Esophagus squamous epithelium (tissue), 5 donors: ENCODE measurements at places on chromosomes 12 and 14.

DNA sequence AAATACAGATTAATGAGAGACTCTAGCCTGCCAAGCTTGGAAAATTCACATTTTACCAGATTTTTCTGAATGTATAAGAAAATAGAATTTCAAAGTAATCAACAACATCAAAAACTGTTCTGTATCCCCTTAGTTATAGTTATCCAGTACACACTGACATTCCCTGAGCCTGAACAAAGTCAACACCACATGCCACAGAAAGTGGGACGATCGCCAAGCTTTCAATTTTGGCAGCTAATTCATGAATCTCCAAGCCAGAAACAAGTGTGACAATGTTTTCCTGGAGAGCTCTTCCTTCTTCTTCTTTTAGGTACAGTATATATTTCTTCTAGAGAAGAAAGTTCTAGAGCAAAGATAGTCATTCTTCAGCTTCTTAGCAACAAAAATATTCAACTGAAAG, 290.2 kb downstream of the PRKD1 start:
- DNase-seq: no peak

- DNase-seq: no peak
Observed at GRCh38 chr14:56580221-56580711, 668 bp downstream of the TMEM260 start.

GRCh38 chr14:49594347-49595091, 4.2 kb upstream of the LRR1 start:
- DNase-seq: no peak

DNA sequence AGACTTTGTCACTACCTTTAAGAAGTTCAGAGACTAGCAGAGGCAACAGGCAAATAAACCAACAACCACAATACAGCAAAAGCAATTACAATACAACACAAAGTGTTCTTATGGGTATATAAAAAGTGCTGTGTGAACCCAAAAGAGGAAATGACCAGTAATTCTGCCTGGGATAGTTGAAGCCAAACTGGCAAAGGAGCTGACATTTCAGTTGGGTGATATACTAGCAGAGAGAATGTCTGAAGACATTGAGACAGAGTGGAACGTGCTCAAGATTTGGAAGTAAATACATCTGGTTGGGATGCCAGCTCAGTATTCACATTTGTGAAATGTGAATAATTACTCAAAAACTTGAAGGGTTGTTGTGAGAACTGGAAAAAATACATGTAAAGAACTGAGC, 80.6 kb upstream of the GTF2A1 start:
- DNase-seq: no peak

DNA sequence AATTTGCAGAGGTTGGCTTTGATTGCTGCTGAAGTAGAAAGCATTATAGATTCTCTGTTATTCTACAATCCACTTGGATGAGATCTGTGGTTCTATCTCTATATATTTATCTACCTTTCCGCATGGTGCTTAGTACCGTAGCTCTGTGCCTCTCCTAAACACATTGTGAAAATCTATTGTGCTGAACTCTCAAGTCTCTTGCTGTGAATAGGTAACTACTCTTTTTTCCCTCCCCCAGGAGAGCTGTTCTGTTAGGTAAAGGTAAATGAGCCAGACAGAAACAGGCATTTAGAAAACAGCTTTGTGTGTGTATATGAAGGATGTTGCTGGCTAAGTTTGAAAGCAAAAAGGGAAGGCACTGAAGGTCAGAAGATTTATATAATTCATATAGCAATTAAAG, 112.6 kb downstream of the BRMS1L start:
- no peak for DNase-seq

GRCh38 chr14:89085737-89086382, 261.4 kb downstream of the TTC8 start:
- no peak for DNase-seq

- DNase-seq: no peak
Observed at GRCh38 chr12:62170241-62170640, 90.0 kb upstream of the USP15 start.

DNA sequence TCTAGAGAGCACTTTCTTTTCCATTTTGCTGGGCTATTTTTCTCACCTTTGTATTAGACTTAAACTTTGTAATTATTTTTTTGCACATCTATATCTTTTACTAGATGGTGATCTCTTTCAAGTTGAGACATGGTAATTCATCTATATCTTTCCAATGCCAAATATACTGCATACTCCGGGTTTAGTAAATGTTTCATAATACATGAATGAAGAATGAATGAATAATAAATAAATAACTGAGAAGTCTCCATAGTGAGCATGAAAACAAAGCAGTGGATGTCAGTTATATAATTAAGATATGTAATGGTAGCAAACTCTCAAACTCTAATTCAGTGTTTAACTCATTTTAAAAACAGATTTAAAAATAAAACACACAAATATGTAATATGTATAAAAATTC, 342.5 kb upstream of the KITLG start:
- DNase-seq: no peak

- DNase-seq: no peak
Observed at GRCh38 chr14:96090441-96091148, 51.4 kb downstream of the C14orf132 start.

GRCh38 chr12:57474862-57475261, 4.8 kb downstream of the ARHGAP9 start:
- DNase-seq: no peak

- DNase-seq: no peak
Observed at GRCh38 chr14:51447411-51447810, 204.3 kb upstream of the FRMD6 start.

DNA sequence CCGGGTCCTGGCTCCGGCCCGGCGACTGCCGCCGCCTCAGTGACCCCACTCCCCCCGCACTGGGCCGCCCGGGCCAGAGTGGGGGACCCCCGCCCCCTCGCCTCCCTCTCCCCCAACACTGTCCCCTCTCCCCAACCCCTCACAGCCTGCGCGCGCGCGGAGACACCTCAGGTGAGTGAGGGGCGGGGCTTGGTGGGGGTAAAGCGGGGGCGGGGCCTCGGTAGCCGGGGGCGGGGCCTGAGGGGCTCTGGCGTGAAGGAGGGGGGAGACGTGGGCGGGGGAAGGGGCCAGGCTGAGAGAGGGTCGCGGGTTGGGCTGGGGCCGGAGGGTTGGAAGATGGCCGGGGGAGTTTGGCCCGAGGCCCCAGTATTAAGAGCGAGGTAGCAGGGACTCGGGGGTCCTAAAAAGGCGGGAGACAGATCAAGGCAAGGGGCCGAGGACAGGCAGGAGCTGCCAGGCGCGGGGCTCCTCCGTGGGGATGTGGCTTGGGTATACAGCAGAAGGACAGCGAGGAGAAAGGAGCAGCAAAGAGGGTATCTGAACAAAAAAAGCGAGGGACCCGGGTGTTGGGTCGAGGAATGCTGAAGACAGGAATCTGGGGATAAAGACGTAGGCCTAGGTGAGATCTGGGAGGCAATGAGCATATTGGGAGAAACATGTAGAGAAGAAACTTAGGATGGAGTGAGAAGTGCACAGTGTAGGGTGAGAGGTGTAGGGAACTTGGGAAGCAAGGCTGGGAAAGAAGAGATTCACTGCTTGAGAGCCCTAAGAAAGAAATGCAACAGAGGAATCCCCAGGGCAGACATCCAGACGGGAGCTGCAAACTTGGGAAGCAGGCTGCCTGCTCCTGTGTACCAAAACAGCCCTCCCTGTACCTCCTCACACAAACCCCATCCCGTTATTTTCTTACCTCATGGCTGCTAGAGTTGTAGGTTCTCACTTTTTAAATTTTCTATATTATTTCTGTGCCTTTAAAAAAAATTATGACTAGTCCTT, 10.8 kb downstream of the SUOX start:
- no peak for DNase-seq

- DNase-seq: no peak
Observed at GRCh38 chr12:78185109-78185508, 354.4 kb downstream of the NAV3 start.

DNA sequence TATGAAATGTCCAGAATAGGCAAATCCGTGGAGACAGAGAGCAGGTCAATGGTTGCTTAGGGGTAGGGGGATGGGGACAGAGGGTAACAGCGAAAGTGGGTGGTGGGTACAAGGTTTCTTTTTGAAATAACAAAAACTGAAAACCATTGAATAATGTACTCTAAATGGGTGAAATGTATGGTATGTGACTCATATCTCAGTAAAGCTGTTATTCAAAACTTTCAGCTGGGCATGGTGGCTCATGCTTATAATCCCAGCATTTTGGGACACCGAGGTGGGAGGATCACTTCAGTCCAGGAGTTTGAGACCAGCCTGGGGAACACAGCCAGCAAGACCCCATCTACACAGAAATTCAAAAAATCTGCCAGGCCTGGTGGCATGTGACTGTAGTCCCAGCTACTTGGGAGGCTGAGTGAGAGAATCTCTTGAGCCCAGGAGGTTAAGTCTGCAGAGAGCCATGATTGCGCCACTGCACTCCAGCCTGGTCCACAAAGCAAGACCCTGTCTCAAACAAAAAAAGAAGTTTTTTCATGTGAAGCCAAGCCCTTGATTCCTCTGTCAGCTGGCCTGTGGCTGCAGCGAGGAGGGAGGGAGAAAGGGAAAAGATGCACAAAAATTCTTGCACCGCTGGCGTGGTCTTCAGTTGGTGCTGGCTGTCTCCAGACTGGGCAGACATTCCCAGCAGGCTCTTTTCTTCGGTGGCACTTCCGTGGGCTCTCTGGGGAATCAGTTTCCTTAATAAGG, 248.2 kb downstream of the SLC41A2 start:
- no peak for DNase-seq

DNA sequence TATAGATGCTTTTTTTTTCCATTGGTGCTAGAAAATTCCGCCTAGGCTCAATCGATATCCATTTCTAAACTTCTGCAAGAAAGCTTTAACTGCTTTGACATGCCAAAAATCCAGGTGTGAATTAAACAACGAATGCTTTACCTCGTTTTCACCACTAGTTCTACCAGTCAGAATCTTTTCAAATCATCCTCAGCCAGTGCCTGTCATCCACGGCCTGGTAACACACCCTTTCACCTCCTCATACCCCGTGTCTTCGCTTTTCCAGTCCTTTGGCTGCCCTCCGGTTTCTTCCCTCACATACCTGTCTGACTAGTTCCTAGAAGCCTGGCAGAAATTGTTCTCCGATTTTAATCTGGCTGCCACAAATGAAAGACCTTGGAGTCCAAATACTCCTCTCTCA, 1.4 kb upstream of the PHC1 start:
- no peak for DNase-seq

GRCh38 chr14:78202163-78202562, 32.0 kb downstream of the NRXN3 start:
- no peak for DNase-seq

DNA sequence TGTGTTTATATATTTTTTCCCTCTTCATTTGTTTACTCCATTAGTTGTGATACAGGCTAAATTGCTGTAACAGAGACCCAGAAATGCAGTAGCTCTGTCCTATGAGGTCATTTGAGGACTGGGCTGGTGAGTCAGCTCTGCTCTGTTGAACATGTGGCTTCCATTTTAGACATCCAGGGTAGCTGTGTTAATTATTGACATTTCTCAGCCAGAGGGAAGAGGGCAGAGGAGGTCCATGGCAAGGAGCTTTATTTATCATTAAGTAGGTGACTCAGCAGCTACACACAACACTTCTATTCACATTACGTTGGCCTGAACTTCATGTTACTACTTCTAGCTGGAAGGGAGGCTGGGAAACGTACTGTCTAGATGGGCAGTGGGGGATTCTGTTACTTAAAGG, 85.4 kb downstream of the PTCSC3 start:
- DNase-seq: no peak

DNA sequence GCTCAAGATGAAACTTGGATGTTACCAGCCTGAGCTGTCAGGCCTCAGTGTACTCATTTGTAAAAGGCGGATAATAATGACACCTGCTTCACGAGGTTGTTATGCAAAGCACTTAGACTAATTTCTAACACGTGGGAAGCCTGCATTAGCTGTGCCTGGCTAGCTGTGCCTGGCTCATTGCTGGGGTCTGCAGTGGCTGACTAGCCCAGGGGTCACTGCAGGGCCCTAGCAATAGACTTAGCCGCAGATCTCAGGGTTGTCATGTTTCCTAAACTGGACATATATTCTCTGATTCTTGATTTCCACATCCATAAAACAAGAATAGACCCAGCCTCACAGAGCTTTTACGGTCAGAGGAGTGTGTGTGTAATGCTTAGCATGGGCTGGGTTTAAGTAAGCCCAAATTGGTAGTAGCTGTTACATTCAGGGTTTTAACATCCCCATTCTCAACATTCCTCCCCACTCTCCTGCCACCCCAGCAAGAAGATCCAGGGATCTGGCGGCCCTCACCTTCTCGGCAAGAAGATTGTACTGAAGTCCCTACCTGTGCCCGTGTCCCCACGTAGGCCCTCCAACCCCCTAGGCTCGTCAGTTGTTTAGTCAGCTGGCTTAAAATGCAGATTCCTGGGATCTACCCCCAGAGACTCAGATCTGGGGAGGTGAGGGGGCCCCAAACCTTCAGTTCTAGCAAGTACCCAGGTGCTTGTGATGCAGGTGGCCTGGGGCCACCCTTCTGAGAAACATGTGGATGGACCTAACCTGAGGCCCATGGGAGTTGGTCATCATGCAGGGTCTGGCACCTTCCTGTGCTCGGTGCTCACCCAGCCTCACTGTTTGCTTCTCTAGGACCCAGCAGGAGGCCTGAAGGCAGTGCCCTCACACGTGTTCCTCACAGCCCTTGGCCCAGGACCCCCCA, 8.6 kb downstream of the NR4A1 start:
- no peak for DNase-seq

GRCh38 chr12:19064713-19065112, 64.8 kb upstream of the PLEKHA5 start:
- no peak for DNase-seq

DNA sequence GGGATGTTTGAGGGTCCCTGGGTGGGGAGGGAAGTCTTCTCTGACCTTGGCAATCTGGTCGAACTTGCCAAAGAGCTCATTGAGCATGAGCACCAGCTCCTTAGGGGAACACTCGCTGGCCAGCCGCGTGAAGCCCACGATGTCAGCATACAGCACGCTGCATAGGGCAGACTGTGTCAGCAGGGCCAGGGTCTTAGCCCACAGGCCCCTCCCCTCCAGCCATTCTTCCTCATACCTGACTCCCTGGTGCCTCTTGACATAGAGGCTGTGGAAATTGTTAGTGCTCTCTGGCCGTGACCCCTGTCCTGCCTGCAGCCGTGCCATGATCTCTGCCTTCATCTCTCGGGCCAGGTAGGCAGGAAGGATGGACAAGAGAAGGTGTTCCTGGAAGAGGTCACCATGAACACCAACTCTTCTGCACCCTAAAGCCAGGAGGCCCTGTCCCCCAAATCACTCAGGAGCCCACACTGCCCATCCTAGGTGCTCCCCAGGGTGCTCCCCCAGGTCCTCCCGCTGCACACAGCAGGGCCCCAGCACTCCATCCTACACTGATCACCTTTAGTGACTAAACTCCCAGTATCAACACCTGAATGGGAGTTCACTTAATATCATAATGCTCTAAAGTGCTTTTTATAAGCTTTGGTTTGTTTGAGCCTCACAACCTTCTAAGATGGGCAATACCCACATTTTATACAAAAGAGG, 3.7 kb downstream of the ADCY4 start:
- no peak for DNase-seq

- DNase-seq: no peak
Observed at GRCh38 chr12:77847060-77847541, 16.4 kb downstream of the NAV3 start.

- DNase-seq: no peak
Observed at GRCh38 chr12:126704609-126705008, 1562.4 kb upstream of the TMEM132C start.
